ENCODE measurements at places on chromosomes 6 and 20.
A peak's percentile ranks its signal among the peaks of the same experiment; 100 is the strongest.

DNA sequence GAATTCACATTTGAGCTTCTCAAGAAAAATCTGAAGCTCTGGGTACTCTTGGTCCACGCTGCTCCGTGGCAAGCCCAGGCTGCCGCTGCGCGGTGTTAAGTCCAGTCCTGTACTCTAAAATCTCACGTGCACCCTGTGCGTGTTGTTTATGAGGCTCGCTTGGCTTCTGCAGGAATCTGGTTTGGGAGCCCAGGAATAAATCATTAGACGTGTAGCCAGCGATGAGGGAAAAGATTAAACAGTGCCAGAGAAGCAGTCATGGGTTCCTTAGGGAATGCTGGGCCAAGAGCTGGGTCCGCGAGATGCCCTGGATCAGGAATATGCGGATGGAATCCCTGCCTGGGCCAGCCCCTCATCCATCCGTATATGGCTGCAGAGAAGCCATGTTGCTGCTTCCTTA, 87.3 kb downstream of the KCNB1 start:
- no peak for DNase-seq

GRCh38 chr20:45347936-45348778, at the start of gene SDC4:
Gene SDC4, minus strand, starts transcription at chr20:45348424. Its CDS starts 40 bp downstream, at chr20:45348384.
- DNase-seq, result no peak

DNA sequence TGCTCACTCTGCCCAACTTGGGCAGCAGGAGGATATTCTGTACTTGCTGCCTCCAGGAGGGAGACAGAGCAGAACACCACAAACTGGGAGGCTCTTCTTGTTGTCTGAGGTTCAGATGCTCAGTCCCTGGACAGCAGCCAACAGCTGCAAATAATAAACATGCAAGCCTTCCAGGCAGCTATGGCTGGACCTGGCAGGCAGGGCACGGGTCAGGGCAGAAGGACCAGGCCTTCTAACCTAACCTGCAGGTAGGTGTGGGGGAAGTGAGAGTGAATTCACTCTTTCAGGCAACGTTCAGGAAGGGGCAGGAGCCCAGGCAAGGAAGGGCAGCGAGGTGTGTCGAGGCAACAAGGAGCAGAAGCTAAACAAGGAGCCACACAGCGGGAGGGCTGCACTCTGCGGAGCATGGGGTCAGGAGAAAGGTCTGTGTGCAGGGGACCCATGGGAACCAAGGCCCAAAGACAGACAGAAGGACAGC, 31.5 kb downstream of the NINL start:
- DNase-seq, result no peak

- DNase-seq, result no peak
These were observed 58.4 kb downstream of the HIVEP2 start for GRCh38 chr6:142886431-142887170.

DNA sequence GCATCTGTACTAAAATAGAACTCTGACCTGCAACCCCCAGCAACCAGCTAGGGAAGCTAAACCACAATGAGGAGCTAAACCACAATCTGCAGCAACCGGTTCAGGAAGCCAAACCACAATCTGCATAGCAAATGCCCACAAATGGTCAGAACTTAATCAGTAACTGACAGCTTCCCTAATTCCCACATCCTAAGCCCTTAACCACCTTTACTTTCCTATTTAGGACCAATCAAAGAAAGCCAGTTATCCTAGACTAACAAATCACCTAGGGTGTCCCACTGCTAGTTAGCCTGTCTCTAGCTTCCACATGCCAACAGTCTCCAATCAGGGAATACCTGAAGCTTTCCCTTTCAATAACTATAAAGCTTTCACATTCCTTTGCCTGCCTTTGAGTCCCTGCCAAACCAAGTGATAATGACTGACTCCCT, 424.6 kb upstream of the PTCHD4 start:
- no peak for DNase-seq

DNA sequence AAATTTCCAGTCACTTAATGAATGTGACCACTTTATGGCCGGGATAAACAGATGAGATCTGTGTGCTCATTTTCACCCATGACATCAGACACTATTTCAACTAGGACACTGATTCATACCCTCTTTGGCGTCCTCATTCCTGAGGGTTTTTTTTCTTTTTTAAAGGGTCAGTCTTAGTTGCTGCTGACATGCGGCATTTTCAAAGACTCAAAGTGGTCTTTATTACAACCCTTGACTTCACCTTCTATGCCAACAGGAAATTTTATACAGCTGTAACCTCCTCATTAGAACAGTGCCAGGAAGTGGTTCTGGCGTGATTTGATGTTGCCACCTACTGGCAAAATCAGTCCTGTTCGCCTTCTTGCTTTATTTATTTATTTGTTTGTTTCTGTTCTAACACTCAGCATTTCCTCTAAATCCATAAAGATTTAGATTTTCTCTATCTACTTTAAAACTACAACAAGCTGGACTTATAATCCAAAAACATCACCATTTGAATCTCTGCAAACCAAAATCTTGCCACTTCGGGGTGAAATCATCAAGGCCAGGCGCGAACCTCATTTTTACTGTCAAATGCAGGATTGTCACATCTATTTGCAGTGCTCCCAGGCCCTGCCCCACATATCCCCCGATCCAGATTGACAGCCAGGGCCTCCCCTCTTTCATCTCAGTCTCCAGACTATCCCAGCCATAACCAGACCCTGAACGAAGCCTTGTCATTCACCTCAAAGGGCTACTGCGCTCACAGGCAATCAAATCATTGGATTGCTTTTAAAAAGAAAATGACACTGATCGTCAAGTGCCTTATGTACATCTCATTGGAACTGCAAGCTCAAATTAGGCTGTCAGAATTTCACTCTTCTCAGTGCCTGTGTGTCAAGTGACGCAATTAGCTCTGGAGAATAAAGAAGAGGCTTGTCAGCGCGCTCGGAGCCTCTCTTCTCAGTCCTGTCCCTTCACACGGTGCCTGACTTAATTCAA, 77.5 kb downstream of the C6orf118 start:
- DNase-seq, result peak; percentile 23

DNA sequence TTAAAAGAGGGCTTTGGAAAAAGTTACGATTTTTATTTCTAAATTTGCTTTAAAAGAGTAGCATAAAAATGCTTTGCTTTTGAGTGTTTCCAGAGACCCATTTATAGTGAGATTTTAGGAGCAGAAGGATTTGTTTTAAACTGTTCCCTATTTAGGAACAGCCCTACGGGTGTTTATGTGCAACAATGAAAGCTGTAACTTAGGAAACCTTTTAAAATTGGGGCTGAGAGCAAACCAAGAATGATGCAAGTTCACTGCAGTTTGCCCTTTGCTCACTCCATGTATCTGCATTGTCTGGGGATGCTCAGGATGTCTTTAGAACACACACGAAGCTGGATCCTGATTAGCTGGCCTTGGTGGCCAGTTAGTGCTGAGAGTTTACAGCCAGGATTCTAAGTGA, 40.9 kb downstream of the GHRH start:
- no peak for DNase-seq

GRCh38 chr6:5082487-5083306, 2.4 kb upstream of the PPP1R3G start:
- no peak for DNase-seq

DNA sequence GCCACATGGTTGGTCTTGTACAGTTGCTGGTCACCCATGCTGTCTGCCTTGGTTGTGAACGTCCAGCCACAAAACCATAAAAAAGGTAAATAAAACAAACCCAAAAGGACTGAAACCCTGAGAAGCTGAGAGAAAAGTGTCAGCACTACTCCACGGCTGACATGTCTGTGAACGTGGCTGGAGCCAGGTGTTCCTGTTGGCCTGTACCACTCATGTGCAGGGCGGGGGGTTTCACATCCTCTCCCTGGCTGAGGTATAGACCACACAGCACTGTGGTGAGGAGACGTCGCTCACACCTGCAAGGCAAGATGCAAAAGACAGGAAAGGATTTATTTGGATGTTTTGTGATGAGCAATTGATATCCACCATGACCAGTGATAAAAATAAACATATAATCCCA, 51.9 kb upstream of the MRPS10 start:
- no peak for DNase-seq

DNA sequence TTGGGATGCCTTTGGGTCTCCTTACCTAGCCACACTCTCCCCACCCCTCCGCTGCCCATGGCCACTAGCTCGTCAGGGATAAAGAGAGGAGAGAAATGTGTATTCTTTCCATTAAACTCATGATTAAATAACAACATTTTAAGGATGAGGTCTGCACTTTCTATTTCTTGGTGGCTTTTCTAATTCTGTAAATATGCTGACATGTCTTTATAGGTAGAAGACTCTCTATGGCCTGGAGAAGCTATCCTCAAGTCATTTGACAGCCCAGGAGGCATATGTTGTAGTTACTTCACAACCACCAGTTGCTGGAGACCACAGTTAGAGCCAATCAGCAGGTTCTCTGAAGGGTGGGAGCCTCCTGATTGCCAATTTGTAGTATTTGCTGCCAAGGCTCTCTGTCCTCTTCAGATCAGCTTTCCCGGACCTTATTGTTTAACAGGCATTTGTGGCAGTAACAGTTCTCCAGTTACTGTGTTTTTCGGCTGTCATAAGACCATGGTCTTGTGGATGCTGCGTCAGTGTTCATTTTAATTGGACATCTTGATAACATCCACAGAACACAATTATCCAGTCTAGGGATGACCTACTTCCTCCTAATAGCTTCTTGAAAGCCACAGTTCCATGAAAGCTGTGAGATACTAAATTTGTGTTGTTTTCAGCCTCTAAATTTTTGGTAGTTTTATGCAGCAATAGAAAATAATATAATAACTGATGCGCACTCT, 205.0 kb upstream of the KCNQ5 start:
- no peak for DNase-seq

DNA sequence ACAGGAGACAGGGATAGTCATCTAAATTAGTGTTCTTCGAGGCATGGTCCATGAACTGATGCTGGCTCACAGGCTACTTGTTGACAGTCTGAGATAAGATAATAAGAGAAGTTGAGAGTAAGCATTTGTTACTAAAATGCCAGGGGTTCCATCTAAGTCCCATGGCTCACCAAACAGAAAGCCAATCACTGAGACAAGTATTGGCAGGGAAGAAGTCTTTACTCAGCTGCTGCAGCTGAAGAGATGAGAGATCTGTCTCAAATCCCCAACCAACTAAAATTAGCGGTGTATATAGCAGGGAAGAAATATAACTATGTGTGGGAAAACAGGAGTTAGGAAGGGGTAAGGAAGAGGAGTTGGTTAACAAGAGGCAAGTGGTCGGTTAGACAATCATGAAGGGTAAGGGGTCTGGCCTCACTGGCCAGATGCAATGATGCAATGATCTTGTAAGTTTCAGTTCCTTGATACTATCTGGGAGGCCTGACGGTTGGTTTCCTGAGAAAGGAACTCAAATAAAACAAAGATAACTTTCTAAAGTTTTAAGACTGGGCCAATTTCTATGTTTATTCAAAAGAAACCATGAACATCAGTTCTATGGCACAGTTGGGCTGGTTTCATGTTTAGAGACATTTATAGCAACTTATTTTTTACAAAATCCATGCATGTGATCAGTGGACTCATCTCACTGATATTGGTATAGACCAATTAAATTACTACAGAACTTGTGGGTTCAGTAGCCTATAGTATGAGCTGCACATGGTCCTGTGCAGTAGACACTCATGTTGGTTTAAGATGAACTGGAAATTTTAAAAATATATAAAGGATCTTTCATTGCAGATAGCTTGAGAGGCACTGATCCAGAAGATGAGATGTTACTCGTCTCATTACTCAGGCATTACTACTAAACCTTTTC, 9.9 kb upstream of the HEBP2 start:
- no peak for DNase-seq

DNA sequence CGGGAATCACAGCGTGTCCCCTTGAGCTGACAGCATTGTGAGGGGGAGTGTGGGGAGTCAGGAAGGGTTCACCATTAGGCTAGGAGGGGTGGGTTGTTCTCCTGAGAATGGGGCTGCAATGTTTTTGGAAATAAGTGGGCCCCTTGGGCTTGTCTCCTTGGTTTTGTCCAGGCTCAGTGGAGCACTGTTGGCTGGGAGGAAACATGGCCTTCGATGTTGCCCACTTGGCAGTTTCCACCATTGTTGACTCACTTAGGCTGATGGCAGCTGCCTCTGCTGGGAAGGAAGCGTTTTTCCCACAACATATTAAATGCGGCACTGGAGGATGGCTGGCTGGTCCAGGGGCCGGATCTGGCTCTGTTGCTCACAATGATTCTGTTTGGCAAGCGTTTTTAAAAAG, 512.1 kb downstream of the QKI start:
- no peak for DNase-seq

DNA sequence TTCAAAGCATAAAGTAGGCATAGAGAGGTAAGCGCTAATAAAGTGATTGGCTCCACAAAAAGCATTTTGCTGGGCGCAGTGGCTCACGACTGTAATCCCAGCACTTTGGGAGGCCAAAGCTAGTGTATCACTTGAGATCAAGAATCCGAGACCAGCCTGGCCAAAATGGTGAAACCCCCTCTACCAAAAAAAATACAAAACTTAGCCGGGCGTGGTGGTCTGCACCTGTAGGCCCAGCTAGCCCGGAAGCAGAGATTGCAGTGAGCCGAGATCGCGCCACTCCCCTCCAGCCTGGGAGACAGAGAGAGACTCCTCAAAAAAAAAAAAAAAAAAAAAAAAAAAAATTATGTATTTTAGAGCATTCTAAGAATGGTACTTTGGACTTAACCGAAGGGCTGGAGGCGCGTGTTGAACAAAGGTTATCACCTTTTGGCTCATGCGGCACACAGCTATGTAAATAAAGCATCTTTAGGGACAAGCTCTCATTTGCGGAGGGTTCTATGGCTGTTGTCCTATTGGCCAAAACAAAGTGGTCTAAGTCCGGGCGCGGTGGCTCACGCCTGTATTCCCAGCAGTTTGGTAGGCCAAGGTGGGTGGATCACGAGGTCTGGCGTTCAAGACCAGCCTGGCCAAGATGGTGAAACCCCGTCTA, 17.4 kb downstream of the HFE start:
- no peak for DNase-seq

DNA sequence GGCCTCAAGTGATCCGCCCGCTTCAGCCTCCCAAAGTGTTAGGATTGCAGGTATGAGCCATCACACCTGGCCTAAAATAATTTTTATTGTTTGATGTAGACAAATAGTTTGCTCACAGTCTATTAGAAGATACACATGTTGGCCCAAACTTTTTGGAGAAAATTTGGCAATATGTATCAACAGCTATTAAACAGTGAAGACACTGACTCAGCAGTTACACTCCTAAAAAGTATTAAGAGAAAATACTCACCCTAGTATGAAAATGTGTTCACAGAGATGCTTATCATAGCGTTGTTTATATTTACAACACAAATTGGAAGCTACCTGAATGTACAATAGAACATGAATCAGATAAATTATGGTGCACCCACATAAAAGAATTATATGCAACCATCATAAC, 173.1 kb downstream of the WDR27 start:
- no peak for DNase-seq
